ENCODE measurements at places on chromosomes 4 and X.

DNA sequence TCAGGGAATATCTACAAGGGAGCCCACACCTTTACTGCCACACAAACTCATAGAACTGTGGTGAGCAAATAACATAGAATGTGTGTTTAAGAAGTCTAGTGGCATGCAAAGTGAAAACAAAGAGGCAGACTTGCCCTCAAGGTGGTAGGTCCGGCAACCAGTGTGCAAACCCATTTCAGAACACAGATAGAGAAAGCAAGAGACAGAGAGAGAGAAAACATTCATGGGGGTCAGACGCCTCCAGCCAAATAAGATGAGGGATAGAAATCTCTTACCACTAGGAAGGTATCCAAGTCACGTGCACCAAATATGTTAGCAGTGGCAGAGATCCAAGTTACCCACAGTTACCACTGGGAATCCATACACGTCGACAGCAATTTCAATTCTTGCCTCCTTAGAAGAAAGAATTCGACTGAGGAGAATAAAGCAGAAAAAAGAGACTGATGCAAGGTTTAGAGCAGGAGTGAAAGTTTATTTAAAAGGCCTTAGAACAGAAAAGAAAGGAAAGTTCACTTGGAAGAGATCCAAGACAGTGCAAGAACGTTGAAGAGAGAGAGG, 252.8 kb downstream of the NAP1L3 start:
- no peak for DNase-seq

DNA sequence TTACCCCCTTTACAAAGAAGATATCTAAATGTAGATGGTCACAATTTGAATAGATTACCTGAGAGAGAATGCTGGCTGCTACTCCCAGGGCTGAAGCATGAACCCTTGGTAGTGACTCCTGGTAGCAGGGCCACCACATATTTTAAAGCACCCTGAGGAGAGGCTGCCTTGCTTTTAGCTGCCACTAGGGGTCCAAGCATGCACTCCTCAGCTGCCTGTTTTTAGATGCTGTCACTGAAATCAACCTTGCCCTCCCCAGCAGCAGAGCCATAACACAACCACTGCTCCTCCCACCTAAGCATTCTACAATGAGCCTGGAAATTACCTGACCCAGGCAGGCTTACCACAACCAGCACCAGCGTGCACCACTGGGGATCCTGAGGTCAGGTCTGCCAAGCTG, 850.9 kb downstream of the FAM133A start:
- no peak for DNase-seq

DNA sequence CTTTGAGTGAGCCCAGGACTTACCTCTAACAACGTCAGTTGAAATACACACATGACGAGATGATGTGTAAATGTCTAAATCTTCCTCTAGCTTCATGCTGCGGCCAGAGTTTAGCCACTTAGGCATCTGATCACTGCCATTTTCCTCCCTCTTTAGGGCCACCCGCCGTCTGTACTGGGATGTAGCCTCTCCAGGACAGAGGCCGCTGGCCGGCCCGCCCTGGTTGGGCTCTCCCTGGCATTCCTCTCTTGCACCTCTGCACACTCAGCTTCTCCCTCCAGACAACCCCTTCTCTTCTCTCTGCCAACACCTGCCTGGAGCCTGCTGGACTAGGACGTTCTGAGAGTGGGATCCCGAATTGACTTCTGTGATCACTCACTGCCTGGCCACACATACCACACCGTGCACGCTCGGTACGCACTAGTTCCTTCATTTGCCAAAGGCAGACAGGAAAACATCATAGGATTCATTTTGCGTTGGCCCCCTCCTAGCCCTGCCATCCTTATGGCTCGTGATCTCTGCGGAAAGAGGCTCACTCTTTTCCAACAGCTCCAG, 33.6 kb downstream of the RNF212 start:
- DNase-seq = no peak

DNA sequence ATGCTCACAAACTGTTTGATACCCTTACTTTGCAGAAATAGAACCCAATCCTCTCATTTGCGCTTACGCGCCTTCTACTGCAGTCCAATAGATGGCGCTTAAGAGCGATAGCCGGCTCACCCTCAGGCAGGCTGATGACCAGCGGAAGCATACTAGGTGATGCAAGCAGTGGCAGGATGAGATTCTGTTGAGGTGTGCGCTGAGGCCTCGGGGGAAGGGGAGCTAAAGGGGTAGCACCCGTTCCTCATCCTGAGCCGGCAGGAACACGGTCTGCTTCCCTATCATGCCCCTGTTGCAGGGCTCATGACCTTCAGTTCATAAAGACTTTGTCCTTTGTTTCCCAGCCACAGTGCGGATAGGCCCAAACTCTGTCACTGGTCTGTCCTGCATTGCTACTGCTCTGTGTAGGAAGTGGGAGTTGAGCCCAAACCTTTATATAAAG, 628.9 kb downstream of the TLL1 start:
- peak; percentile 21 for DNase-seq

DNA sequence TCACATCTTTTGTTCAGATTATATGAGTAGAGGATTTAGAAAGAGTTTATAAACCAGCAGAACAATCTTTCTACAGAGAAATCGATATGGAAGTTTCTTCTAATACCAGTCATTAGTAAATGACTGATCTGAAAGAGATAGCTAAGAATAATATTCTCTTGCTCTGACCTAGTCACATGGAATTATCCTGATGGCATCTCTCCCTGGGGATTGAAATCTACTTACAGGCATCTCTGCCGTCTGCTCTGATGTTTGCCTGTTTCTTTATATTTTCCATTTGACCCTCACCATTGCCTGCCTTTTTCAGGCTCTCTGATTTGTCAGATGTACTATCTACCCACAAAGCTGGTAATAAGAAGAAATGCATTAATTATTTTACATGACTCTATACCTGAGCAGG, 1157.3 kb downstream of the PCDH7 start:
- no peak for DNase-seq

DNA sequence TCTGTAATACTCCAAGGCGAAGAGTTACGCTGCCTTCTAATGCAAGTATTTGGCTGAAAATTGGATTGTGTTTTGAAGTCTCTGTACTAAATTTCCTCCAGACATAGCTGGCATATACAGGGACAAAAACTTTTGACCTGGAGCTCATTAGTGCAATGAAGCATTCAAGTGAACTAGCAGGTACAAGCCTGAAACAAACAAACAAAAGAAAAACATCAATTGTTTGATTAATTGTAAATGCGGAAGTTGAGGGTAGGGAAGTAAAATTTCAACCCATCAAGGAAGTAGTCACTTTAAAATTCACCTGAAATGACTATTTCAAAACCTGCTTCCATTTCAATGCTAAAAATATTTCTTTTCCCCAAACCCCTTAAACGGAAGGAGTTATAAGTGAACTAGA, 516.3 kb upstream of the ATOH1 start:
- DNase-seq = no peak

DNA sequence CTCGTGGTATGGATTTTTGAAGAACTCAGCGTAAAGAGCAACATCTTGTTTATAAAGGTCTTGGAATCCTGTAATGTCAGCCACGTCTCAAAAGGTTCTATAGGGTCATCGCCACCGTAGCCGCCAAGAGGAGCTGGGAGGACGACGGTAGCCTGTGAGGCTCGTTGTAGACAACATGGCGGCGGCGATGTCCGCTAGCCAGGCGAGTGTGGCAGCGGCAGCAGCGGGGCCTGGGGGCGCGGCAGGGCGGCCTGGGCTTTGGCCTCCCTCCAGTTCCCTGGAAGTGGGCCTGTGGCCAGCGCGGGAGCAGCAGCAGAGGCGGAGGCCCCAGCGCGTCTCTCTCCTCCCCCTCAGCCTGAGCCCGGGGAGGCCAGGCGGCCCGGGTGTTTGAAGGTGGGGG, 143.5 kb upstream of the PBDC1 start:
- DNase-seq = no peak

DNA sequence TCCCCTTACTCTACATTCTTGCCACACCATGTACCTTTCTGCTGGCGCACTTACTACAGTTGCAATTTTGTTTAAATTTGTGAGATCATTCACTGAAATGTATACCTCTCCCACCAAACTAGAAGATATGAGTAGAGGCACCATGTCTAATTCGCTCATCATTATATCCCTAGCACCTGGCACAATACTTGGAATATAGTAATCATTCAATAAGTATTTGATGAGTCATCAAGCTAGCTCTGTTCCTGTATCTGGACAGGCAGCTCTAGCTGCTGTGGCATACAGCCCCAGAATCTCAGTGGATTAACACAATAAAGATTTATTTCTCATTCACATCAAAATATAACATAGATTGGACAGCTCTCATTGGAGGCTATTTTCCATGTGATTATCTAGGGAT, 245.9 kb downstream of the IDS start:
- DNase-seq = no peak

- no peak for DNase-seq
Observed at GRCh38 chr4:137614491-137614890, 82.2 kb upstream of the PCDH18 start.

GRCh38 chrX:116618546-116618945, 155.8 kb upstream of the CT83 start:
- DNase-seq = no peak

DNA sequence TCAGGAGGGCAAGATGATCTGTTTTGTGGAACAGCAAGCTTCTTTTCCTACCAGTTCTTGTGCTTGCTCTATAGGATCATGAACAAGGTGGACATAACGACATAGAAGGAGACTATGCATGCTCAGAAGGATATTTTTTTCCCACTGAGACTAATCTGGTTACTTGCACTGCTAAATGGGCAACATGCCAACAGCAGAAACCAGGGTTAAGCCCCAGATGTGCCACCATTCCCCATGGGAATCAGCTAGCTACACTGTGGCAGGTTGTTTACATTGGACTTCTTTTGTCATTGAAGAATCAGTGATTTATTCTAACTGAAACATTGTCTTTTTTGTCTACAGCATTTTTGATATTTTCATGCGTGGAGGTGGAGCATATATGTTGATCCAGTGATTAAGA, 165.6 kb downstream of the C4orf33 start:
- no peak for DNase-seq

DNA sequence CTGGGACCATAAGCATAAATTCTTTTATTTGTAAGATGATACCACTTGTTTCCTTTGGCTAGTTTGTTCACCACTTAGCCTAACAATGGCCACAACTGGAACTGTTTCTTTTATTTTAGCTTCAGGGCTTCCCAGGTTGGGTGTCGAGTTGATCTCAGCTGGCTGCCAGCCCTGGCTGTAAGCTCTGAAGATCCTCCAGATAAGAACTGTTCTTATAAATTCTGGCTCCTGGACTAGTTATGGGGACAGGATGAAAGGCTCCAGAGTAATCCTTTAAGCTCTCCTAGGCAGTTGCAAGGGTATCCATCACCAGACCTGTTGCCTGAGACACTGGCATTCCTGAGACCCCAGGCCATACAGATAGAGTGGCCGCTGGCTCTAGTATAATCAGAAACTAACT, 129.4 kb upstream of the ACSL4 start:
- no peak for DNase-seq
